Thoracic aorta (tissue), 2 donors: ENCODE measurements at places on chromosomes 16 and 17. TPM values are rescaled to one million over a fixed set of nuclear protein-coding genes. Genes with fewer than 3 reads are reported as not detected.

GRCh38 chr16:65002265-65002664 is 119.6 kb downstream of the CDH11 start:
- no peak for DNase-seq
- H3K27me3 ChIP-seq, result no peaks in the 10 kb centered on the region
- H3K4me3 ChIP-seq, result no peak overlapping the region
- no peak overlapping the region for H3K27ac ChIP-seq
- H3K36me3 ChIP-seq, result peaks cover 24% of the 10 kb centered on the region
- H3K4me1 ChIP-seq, result no peaks in the 10 kb centered on the region

SLC26A11 gene
- 69.2 TPM for total RNA-seq

DNA sequence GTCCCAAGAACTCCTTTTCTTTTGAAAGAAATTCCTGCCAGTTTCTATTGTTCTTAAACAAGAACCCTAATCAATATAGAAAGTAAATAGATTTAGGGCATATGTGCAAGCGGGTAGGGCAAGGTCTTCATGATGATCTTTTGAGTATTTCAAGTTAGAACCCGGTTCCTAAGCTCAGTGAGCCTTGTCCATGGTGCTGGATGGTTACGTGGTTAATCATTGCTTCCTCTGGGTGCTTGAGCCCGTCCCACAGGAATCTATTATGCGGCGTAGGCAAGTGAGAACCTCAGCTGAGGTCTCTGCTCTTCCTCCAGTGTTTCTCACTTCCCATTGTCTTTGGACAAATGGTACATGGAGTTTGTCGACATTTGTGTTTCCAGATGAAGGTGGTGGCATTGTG is 580.8 kb upstream of the EEF2KMT start:
- no peak overlapping the region for H3K27ac ChIP-seq
- no peak for DNase-seq
- no peaks in the 10 kb centered on the region for H3K36me3 ChIP-seq
- no peaks in the 10 kb centered on the region for H3K27me3 ChIP-seq
- H3K4me3 ChIP-seq, result no peak overlapping the region
- no peaks in the 10 kb centered on the region for H3K4me1 ChIP-seq

TSPAN10 gene
- total RNA-seq, result 0.27 TPM

NOD2 gene
- 7.4 TPM for total RNA-seq

GRCh38 chr17:58416937-58417299 is 416 bp downstream of the RNF43 start:
- no peaks in the 10 kb centered on the region for H3K4me1 ChIP-seq
- no peak for DNase-seq
- no peaks in the 10 kb centered on the region for H3K36me3 ChIP-seq
- H3K4me3 ChIP-seq, result peak overlapping the region; percentile 60
- H3K27ac ChIP-seq, result no peak overlapping the region

DNA sequence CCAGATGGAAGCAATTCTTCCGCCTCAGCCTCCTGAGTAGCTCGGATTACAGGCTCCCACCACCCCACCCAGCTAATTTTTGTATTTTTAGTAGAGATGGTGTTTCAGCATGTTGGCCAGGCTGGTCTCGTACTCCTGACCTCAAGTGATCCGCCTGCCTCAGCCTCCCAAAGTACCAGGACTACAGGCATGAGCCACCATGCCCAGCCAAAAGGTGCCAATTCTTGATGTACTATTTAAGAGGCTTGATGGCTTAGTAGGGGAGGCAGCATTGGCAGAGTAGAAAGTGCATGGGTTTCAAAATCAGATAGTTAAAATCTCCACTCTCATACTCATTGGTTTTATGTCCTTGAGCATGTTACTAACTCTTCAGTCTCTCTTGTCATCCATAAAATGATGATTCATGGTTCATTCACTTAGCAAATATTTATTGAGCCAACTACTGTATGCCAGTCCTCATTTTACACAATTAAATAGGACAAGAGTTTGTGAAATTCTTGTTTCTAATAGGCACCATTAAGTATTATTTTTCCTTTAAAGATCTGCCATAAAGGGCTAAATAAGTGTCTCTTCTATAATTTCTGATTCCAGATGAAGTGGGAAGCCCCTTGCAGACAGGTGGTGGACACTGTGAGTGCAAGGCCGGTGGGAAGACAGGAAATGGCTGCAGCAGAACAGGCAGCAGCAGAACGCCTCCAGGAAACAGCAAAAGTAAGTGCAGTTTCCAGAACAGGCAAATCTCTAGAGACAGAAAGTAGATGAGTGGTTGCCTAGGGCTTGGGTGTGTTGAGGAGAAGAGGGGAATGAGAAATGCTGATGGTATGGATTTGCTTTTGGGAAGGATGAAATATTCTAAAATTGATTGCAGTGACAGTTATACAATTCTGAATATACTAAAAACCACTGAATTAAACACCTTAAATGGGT is 8.2 kb upstream of the RPL27 start:
- peaks cover 36% of the 10 kb centered on the region for H3K36me3 ChIP-seq
- H3K27me3 ChIP-seq, result no peaks in the 10 kb centered on the region
- peaks cover 3% of the 10 kb centered on the region for H3K4me1 ChIP-seq
- no peak overlapping the region for H3K4me3 ChIP-seq
- DNase-seq, result no peak

DNA sequence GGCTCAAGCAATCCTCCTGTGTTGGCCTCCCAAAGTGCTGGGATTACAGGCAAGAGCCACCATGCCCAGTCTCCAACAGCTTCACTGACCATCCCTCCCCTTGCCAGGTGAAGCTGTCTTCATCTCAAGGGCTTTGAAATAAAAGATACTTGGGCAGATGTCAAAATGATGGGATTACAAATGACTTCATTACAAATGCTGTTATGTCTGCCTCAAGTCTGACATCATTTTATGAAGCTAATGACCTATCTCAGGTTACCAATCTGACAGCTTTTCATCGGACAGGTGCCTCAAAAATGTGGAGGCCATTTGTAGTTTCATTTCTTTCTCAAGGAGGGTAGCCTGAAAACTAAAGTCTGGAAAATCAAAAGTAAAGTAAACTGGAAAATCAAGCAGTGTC is 323.7 kb upstream of the TBX2 start:
- H3K4me3 ChIP-seq, result no peak overlapping the region
- H3K4me1 ChIP-seq, result peaks cover 10% of the 10 kb centered on the region
- no peak overlapping the region for H3K27ac ChIP-seq
- H3K36me3 ChIP-seq, result no peaks in the 10 kb centered on the region

- no peak for DNase-seq
- H3K4me1 ChIP-seq, result no peaks in the 10 kb centered on the region
- no peak overlapping the region for H3K27ac ChIP-seq
- H3K27me3 ChIP-seq, result no peaks in the 10 kb centered on the region
Measured at GRCh38 chr16:87248714-87249113, 68.5 kb downstream of the C16orf95 start.

GFAP gene
- total RNA-seq, result not detected

DNA sequence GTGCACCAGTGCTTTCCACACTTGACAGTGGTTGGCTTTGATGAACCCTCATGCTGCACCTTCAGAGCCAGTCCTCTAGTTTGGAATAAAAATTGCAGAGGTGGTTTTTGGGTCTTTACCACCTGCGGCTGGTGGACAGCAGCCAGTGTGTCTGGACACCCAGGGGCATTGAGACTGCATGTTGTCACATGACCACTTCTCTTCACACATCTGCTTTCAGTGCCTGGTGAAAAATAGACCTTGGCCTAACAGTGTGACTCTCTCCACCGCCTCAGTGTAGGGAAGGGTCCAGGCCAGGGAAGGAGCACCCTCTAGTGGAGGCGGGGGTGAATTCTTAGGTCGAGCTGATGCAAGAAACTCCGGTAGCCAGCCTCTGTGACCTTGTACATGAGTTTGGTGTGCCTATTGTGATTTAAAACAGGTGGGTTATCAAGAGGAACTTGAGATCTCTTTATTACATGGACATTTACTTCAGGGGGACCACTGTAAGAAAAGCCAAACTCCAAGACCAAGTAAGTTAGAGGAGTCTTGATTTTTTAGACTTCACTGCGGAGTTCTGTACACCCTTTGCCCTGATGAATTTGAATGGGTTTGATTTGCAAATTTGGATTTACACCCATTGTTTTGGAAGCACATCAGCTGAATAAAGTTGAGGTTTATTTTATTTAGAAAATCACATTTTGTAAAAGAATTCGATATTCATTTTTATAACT is 17.9 kb downstream of the GOSR2 start:
- H3K27ac ChIP-seq, result no peak overlapping the region
- peaks cover 8% of the 10 kb centered on the region for H3K4me1 ChIP-seq
- no peak overlapping the region for H3K4me3 ChIP-seq
- no peaks in the 10 kb centered on the region for H3K27me3 ChIP-seq
- H3K36me3 ChIP-seq, result peaks cover 41% of the 10 kb centered on the region

DNA sequence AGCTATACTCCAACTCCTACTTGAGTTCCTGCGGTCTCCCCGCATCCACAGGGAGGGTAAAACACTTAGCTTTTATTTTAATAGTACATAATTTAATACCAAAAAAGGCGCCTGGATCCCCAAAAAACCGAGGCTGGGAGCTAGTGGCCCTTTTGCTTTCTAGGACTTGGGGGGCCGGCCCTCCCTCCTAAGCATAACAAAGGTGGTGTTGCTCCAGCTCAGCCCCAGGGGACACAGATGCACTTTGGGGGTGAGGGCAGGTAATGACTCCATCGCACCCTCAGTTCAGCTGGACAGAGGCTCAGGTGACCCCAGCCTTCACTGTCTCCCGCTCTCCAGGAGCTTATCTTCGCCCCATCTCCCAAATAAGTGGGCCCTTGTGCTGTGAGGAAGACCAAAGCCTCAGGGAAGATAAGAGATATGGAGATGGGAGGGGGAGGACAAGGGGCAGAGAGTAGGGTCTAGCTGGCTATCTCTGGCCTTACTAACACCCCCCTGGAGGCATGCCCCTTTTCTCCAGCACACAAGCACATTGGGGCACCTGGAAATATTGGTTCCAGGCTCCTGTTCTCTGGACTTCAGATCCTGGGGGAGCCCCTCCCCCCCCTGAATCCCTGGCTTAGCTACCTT is 2.8 kb upstream of the NHERF1 start:
- H3K36me3 ChIP-seq, result no peaks in the 10 kb centered on the region
- H3K27me3 ChIP-seq, result no peaks in the 10 kb centered on the region
- no peak overlapping the region for H3K27ac ChIP-seq
- no peak for DNase-seq
- no peak overlapping the region for H3K4me3 ChIP-seq

CFAP119 gene
- total RNA-seq, result 1.2 TPM

DNA sequence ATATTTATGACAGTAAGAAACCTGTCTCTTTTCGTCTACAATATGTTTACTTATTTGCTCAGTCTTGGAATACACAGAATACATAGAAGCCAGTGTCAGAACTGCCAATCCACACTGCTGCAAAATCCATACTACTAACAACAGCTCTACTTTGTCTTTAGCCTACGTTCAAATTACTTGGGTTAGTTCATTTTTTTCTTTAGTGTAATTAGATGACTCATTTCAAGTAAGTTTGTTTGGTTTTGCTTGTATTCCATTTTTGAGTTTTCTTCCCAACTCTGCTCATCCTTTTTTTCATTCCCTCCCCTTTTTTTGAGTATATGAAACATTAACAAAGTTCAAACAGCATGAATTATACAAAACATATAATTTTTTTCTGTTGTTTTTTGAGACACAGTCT is 16.9 kb downstream of the CMC2 start:
- no peaks in the 10 kb centered on the region for H3K36me3 ChIP-seq
- no peaks in the 10 kb centered on the region for H3K27me3 ChIP-seq
- H3K27ac ChIP-seq, result no peak overlapping the region

DNA sequence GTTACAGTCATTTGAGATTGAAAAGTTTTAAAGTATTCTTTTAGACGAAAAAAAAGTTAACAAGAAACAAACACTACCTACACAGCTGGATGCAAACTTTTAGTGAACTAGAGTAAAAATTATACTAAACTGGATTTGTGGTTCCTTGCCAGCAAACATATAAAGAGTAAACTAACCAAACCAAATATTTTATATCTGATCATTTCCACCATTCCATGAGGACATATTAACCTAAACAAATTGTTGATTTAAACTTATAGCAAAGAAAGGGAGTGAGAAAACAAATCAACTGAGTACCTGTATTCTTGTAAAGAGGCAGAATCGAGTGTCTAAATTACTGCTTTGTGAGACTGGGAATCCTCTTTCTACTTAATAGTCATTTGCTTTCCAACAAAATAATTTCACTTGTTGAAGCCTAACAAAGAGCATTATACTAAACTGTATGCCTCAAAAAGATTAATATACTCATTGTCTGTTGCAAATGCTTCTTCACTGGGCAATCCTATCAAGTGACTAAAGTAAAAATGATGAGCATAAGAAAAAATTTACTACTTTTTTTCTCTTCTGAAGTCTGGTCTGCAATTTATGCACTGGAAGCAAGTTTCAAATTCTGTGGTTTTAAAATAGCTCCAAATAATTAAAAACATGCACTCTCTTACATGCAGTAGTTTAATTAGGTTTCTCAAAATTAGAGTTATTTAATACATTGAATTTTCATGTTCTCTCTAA is 37.5 kb downstream of the AKAP10 start:
- peaks cover 11% of the 10 kb centered on the region for H3K36me3 ChIP-seq
- no peak for DNase-seq
- H3K27me3 ChIP-seq, result no peaks in the 10 kb centered on the region
- H3K4me1 ChIP-seq, result no peaks in the 10 kb centered on the region
- H3K4me3 ChIP-seq, result no peak overlapping the region
- H3K27ac ChIP-seq, result no peak overlapping the region
